ENCODE measurements at places on chromosomes 7 and 10.

DNA sequence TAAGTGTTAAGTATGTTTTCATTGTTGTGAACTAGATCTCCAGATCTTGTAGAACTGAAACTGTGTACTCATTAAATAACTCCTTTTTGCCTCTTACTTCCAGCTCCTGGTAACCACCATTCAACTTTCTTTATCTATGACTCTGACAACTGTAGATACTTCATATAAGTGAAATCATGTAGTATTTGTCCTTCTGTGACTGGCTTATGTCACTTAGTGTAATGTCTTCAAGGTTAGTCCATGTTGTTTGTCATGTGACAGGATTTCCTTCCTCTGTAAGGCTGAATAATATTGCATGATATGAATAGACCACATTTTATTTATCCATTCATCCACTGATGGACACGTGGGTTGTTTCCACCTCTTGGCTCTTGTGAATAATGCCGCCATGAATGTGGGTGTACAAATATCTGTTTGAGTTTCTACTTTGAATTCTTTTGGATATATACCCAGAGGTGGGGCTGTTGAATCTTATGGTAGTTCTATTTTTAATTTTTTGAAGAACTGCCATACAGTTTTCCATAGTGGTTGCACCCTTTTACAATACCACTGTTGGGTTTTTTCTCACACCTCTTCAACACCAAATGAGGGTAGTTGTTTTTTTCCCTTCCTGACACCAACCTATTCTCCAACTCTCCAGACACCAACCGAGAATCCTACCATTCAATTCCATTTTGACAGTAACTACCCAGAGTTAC, 10.7 kb upstream of the FMC1 start:
- no peak for DNase-seq

DNA sequence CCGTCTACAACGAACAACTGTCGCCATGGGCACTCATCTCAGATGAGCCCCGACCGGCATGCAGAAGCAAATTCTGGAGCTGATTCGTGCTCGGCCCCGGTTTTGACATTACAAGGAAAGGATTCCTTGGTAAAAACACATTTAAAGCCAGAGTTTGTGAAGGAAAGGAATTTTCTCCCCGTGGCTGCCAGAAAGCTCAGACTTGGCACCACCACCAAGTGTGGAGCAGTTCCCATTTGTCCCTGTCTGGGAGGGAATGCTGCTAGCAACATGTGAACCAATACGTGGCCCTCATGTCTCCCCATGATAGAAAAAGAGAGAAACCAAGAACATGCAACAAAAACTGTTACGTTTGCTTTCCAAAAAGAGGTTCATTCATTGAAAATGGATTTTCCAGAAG, 55.2 kb upstream of the DDC start:
- no peak for DNase-seq

- no peak for DNase-seq
Observed at GRCh38 chr10:11013836-11014235, 3.8 kb upstream of the CELF2 start.

- DNase-seq = no peak
Observed at GRCh38 chr10:129621693-129622092, 154.7 kb downstream of the MGMT start.

GRCh38 chr10:16232441-16232840, 204.4 kb upstream of the PTER start:
- no peak for DNase-seq

GRCh38 chr7:7862393-7862792, 106.2 kb upstream of the GLCCI1 start:
- no peak for DNase-seq

DNA sequence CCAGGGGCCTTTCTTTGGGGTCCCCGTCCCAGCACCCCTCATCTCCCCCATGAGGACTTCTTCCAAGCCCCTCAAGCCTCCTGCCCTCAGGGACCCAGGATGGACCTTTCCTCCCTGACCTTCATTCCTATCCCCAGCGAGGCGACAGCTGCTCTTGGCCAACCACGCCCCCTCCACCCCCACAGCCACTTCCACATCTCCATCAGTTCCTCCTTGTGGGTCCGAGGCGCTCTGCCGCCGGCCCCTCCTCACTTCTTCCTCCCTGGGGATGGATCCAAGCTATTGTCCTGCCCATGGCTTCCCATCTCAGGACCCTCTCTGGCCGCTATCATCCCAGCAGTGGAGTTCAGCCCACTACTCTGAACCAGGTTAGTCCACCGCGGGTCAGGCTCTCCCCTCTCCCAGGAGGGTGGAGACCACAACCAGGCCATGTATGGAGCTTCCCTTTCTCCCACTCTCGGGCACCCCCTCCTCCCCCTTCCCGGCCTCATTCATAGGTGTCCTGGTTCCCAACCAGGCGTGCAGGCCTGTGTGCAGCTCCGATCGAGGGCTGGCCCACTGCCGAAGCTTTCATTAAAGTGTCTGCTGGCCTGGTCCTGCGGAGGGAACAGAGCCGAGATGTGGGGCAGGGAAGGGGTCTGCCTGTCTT, 1.7 kb upstream of the SH2B2 start:
- DNase-seq = no peak

DNA sequence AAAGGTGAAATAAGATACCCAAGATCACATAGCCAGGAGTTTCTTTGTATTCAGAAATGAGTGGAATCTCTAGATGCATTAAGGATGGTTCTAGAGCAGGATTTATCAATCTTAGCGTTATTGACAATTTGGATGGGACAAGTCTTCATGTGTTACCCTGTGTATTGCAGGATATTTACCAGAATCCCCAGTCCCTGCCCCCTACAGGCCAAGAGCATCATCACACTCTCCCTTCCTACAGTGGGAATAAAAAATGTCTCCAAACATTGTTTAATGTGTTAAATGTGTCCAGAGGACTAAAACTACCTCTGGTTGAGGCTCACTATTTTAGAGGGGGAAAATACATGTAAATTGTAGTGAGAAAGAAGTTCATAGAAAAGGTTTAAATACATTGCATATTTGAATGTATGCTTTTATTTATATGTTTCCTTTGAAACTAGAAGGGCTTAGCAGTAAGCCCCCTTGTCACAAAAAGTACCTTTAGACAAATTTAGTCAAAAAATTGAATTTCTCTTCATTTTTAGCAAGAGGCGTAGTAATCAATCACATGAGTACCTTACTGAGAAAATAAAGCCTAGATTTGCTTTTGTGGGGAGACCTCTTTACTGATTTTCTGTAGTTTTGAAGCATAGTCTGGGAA, 141.2 kb downstream of the MLLT10 start:
- peak; percentile 10 for DNase-seq

- no peak for DNase-seq
Observed at GRCh38 chr10:23198940-23199767, 7.0 kb downstream of the PTF1A start.

DNA sequence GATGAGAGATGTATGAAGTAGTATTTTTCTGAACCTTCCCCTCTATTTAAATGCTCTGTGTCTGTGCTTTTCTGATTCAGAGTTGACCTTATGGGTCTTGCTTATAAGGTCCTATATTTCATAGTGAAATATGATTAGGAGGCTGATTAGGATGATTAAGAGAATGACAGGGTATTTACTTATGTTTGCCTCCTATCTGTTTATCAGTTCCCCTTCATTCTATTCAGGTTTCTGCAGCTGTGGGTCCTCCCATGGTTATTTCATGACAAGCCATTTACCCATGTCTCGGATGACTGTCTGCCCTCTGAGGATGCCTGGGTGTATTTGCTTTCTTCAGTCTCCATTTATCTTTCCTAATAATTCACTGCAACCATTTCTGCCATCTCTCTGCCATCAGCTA, 16.9 kb downstream of the RPA3 start:
- no peak for DNase-seq

- DNase-seq = no peak
Observed at GRCh38 chr10:82874671-82875070, 999.7 kb downstream of the NRG3 start.

DNA sequence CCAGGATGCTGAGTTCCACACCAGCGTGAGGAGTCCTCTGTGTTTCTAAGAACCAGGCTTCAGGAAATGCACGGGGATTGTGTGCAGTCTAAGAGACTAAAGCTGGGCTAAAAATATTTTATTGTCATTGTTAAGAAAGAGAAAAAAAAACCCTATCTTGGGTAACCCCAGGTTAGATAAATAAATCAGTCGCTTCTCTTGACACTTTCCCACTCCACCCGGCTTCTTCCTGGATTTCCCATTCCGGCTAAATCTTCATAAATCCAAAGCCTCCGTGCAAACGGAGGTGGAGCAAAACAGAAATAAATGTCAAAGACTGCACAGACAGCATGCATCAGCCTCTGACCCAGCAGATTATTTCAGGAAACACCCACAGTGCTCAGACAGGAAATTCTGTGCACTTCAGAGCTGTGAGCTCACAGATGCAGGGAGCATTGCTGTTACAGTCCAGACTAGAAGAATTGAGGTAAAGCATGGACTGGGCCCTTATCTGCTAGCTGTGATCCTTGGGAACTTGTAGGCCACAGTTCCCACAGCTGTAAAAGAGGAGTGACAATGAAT, 44.8 kb upstream of the GRID1 start:
- DNase-seq = no peak

- DNase-seq = no peak
Observed at GRCh38 chr10:76285012-76285411, 853.6 kb downstream of the LRMDA start.

DNA sequence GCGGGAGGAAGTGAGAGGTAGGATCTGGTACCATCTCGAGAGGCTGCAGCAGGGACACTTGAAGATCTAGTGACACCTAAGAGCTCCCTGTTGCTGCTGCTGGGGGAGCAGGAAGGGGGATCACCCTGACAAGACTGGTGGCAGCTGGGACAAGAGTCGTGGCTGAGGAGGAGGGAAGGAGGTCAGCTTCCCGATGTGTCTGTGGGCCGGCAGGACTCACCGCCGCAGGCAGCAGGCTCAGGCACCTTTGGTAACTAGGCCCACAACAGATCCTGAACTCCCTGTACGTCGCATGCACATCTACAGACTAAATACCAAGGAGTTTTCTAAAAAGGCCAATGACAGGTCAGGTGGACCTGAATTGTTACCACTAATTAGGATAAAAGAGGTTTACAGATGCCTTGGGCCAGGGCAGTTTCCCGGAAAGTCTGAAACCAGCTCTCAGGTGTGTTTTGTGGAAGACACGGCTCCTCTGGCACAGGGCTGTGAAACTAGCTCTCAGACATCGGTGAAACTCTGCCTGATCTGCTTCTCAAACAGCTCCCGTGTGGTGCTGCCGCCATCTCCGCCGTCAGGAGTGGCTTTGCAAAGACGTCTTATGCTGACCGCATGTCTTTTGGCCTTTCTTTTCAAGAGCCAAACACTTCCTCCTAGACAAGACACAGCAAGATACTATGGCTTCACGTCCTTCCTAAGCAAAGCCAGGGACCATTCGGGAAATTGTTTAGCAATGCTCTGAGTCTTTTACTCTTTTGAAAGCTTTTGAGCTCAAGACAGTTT, 609.7 kb downstream of the PTPRN2 start:
- DNase-seq = no peak

DNA sequence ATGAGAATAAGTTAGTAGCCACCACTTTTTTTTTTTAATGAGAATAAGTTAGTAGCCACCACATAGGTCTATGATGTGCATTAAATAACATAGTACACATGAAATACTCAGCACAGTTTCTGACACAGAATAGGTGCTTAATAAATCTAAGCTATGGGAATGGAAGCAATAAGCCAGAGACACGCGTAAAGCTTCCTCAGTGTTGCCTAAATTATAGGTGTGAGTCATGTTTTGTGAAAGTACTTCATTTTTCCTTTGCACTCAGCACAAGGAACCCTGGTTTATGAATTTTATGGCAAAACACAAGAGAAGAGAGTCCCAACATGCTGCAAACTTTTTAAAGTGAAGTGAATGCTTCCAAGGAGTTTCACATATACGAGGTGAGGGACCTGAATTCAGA, 267.4 kb downstream of the RNLS start:
- DNase-seq = no peak

DNA sequence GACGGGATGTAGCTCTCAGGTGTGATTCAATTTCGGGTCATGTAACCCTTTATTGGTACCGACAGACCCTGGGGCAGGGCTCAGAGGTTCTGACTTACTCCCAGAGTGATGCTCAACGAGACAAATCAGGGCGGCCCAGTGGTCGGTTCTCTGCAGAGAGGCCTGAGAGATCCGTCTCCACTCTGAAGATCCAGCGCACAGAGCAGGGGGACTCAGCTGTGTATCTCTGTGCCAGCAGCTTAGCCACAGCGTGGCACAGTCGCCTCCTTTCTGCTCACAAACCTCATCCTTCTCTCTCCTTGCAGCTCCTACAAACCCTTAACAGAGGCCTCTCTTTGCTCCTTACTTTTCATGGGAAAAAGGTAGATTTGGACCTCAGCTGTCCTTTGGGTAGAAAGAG, 197.5 kb upstream of the PRSS58 start:
- no peak for DNase-seq

DNA sequence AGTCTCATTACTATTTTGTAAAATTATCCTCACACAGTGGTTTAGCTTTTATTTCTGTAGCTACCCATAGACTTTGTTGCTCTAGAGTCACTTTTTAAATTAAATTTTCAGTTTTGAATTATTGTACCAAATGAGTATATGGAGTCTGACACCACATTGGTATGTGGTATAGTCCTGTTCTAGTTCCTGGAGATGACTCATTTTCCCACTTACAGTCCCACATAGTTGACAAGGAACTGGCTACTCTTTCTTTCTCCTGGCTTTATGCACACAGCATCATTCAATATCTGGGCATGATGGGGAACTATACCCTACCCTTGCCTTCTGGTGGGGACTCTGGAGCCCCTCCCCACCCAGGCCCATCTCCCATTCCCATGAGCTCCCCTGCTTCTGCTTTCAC, 92.6 kb upstream of the RAB11FIP2 start:
- DNase-seq = no peak

DNA sequence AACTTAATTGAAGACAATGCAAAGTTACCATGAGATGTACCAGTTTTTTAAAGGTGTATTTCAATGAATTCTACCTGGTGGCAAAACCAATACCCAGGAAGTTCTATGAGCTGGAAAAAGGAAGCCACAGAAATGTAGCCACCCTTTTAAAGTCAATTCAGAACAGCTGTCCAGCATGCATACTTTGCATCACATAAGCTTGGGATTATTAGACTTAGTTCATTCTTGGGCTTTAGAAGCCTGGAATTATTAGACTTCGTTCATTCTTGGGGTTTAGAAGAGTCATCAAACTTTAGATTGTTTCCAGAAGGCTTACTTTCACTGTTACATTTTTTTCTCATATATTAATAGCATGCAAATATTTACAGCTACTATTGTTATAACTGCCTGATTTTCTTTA, 20.9 kb downstream of the SLC25A13 start:
- no peak for DNase-seq

- DNase-seq = no peak
Observed at GRCh38 chr7:70389531-70390151, 742.3 kb upstream of the GALNT17 start.

- peak; percentile 62 for DNase-seq
Observed at GRCh38 chr10:43816351-43817321, 168.0 kb upstream of the ZNF32 start.

DNA sequence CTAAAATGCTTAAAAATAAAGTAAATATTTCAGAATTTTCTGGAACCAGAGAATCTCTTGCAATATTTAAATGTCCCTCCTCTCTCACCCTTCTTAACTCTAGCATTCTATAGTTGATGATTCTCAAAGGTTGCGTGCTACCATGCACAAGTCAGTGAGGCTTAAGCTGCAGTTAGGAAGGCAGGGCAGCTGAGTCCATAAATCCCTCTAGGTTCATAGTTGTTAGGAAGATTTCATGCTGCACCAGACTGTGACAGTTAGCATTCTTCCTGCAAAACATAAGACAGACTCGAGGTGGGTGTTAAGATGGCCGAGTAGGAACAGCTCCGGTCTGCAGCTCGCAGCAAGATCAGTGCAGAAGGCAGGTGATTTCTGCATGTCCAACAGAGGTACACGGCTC, 70.6 kb downstream of the MET start:
- no peak for DNase-seq

GRCh38 chr7:780516-780915, 51.8 kb upstream of the SUN1 start:
- DNase-seq = no peak
